Muscle of back (tissue), 13 donors: ENCODE measurements at places on chromosomes 2 and 18. TPM values are rescaled to one million over a fixed set of nuclear protein-coding genes. Genes with fewer than 3 reads are reported as not detected.
A peak's percentile ranks its signal among the peaks of the same experiment; 100 is the strongest.

DNA sequence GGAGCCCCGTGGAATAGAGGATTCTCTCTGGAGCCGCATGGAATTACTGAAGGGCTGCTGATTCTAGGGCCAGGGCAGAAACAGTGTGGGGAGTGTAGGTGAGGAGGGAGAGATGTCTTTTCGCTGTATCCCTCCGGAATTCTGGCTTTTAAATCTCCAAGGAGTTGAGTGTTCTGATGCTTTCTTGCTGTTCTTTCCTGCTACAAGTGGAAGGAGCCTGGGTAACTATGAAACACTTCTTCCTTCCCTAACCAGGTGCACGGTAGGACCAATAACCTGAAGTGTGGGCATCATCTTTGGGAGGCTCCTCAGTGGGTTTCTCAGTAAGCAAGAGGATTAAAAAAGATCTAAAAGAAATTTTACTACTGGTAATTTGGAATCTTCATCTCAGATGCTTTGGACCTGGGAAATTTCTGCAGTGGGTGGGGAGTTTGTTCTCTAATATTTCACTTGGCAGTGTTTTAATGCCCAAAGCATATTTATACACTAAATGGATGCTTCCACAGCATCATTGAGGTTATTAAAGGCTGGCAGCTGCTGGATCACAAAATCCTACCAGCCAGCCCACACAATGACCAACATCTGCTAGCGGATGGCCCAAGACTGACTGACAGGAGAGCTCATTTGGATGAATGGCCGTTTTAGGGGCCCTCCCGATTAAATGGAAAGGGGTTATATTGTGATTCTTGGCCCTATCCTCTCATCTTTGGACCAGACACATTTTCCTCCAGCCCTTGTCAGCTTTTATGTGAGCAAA, 2.1 kb downstream of the EML6 start:
- peak; percentile 14 for DNase-seq

ANO7 gene
- 1.0 TPM for polyA plus RNA-seq

- DNase-seq, result no peak
Observed at GRCh38 chr2:12212841-12213597, 466.6 kb downstream of the LPIN1 start.

DNA sequence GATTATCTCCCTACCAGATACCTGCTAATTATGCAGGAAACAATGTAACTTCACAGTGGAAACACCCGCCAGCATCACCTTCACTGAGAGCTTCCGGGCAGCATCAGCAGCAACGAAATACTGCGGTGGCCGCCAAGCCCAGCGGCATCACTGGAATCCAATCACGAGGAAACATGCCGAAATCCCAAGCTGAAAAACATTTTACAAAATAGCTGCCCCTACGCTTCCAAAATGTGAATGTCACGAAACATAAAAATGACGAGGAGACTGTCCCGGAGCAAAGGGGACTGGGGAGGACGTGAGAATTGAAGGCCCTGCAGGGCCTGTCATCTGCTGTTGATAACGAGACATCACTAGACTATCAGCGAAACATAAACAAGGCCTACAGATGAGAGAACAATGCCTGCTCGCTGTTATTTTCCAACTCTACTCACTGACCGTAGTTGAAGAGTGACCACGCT, 82.6 kb downstream of the HDAC4 start:
- DNase-seq, result no peak

TIGD1 gene
- polyA plus RNA-seq, result 7.8 TPM

SOX11 gene
- 23.0 TPM for polyA plus RNA-seq

GRCh38 chr2:119005555-119005954, 63.6 kb downstream of the MARCO start:
- no peak for DNase-seq

- DNase-seq, result no peak
Observed at GRCh38 chr2:74537140-74537539, 7.4 kb downstream of the HTRA2 start.

GRCh38 chr2:223697892-223698645, 95.9 kb upstream of the SCG2 start:
- no peak for DNase-seq

FOXI3 gene
- polyA plus RNA-seq, result not detected

GRCh38 chr18:76882146-76882545, 59.8 kb downstream of the ZNF236 start:
- no peak for DNase-seq

DNA sequence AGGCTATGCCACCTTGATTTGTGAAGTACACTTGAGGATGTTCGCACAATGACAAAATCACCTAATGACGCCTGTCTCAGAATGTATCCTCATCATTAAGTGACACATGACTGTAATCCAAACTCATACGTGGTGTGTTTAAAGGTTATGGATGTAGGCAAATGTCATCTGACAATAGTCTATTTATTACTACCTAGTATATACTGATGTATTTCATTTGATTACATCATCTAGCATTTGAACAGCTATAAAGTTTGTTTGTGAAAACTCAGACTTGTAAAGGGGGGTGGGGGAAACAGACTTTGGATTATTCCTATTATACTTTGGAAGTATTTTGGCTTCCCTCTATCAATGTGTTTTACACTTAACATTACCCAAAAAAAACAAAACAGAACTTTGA, 129.9 kb downstream of the TANC1 start:
- DNase-seq, result no peak

DNA sequence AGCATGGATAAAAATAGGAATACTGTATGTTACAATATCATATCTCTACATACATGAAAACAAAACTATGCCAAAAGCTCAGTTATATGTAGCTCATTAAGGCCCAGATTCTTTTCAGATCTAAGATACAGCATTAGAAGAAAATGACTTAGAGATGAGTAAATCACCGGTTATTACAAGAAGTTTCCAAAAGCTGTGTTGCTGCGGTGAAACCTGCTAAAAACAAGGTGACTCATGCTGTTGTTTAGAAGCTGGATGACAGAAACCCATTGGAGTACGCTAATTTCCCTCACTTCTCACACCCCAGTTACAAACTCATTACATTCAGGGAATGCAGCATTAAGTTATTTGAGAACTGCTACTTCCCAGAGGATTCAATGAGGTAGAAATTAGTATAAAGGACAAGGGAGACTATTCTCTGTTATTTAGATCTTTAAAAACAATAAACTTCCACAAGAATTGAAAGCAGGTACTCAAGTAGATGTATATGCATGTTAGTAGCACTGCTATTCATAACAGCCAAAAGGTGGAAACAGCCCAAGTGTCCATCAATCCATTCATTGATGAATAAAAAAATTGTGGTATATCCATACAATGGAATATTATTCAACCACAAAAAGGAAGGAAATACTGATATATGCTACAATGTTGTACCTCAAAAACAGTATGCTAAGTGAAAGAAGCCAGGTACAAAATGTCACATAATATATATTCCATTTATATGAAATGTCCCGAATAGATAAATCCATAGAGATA, 32.6 kb downstream of the RBKS start:
- DNase-seq, result no peak

DNA sequence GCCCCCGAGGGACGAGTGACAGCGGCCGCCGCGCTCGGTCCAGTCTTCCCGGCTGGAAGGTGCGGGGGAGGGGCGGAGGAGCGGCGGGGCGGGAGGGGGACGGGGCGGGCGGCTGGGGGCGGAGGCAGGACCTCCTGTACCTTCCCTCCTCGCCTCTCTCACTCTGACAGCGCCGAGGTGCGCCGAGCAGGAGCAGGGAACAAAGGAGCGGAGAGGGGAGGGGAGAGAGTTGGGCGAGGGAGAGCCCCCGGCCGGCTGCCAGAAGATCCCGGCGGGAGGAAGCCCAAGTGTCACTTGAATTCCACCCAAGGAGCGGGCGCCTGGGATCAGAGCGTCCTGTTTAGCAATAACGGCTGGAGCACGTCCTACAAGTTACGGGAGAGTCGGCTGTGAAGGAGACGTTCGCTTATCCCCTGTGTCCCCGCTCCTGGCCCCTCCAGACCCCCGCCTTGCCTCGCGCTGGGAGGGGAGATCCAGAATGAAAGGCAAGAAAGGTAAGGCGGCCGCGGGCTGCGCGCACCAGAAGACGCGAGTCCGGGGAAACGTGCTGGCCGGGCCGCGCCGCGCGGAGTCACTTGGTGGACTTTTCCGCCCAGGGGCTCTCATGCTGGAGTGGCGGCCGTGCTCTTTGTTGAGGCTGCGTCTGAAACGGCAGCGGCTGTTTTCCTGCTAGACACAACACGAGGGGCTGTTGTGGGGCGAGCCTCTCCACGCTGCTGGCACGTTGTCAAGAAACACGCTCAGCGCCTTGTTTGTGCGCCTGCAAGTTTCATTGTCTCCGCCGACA, at the start of gene TGIF1:
TSS of gene TGIF1 (plus strand) at position 161 of the 787 bp plus-strand sequence. CDS start at position 479, 318 bp downstream.
- peak; percentile 85 for DNase-seq

- DNase-seq, result no peak
Observed at GRCh38 chr18:22169889-22170420, 566 bp downstream of the GATA6 start.

SLC19A3 gene
- 1.5 TPM for polyA plus RNA-seq

NAT8 gene
- 0.29 TPM for polyA plus RNA-seq

DNA sequence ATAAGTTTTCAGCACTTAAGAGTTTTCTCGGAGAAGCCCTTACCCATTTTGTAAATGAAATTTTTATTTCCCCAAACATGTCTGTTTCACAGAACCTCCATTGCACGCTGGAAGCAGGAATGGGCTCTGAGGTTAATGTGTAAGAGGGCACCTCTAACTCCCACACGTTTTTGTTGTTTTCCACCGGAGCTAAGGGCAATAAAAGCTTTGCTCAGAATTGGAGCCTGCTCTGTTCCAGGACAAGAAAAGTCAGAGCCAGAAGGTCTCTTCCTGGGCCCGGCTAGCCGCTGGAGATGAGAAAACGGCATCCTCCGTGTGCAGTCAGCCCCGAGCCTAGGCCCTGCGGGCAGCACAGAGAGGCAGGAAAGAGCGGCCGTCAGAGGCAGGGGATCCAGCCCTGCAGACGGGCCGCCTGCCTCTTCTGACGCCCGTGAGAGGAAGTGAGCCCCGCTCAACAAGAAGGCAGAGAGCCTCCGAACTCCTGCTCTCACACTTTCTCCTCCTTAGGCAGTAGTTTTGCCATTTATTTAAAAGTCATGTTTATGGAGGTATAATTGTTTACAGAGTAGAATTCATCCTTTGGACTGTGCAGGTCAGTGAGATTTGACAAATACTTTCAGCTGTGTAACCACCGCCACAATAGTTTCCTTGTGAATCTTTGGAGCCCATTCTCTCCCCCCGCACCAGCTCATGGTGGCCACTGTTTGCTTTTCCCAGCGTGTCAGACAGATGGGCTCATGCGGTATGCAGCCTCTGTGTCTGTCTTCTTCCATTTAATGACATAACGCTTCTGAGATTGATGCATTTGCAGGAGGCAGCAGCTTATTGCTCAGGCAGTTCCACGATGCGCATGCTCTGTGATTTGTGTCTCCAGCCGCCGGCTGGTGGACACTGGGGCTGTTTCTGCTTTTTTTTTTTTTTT, 117.3 kb downstream of the GALR1 start:
- peak; percentile 49 for DNase-seq

NEURL3 gene
- not detected for polyA plus RNA-seq

DNA sequence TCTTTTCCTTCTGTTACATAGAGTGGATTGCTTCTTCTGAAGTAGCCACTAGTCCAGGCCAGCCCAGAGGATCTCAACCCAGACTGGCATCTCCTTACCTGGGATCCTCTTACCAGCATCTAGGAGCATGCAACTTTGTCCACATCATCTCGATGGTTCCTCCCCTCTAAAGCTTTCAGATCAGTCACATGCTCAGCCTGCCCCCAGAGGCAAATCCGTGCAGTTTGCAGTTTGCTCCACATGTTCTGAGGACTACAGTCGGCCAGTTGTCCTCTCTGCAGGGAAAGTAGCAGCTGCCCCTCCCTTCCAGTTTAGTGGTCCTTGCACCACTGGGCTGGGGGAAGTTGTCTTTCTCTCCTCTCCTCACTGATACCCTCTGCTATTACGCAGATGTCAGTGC, 259.8 kb upstream of the APCDD1 start:
- no peak for DNase-seq

- DNase-seq, result no peak
Observed at GRCh38 chr18:6778459-6779247, 49.1 kb downstream of the ARHGAP28 start.

CPLX4 gene
- not detected for polyA plus RNA-seq

GRCh38 chr2:14451312-14451711, 181.2 kb upstream of the LRATD1 start:
- DNase-seq, result no peak

PNO1 gene
- polyA plus RNA-seq, result 16.2 TPM

- no peak for DNase-seq
Observed at GRCh38 chr2:37427241-37427640, 82.8 kb downstream of the QPCT start.

VIT gene
- 3.0 TPM for polyA plus RNA-seq

GRCh38 chr2:137644731-137645130, 319.5 kb upstream of the HNMT start:
- peak; percentile 73 for DNase-seq

DNA sequence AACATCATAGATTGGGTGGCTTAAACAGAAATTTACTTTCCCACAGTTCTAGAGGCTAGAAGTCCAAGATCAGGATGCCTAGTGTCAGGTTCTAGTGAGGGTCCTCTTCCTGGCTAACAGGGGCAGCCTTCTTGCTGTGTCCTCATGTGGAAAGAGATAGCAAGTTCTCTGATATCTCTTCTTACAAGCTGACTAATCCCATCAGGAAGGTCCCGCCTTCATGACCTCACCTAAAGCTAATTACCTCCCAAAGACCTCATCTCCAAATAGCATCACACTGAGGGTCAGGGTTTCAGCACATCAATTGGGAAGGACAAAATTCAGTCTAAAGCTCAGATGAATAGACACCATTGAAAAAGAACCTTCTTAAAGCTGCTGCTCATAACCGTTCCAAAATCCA, 22.9 kb downstream of the ACVR1 start:
- DNase-seq, result no peak

CCDC85A gene
- 3.7 TPM for polyA plus RNA-seq

DNA sequence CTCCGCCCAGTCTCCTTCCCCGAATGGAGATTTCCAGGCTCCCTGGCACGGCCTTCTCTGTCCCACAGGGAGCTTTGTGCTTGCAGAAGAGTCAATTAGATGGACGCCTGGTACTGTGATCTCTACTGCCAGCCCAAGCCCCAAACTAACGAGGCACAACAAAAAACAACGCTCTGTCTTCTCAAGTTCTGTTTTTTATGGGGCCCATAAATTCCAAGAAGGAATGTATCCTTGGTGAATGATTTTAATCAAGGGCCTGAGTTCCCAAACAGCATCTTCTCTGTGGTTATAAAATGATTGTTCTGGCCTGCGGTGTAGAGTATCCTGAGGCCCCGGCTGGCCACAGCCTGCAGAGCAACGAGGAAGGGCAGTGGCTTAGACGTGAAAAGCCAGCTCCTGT, 219.5 kb downstream of the CLIP4 start:
- DNase-seq, result no peak

GALNT3 gene
- 1.1 TPM for polyA plus RNA-seq

- DNase-seq, result no peak
Observed at GRCh38 chr2:74864728-74865722, 31.1 kb downstream of the HK2 start.

SNTG2 gene
- 0.35 TPM for polyA plus RNA-seq

RFX8 gene
- polyA plus RNA-seq, result 2.4 TPM
